ENCODE measurements at places on chromosomes 12 and 14.

GRCh38 chr12:89825591-89826449 lies 117.2 kb upstream of the ATP2B1 start:
- no peaks in the 10 kb centered on the region for H3K36me3 ChIP-seq
- H3K27ac ChIP-seq, result no peak overlapping the region

DNA sequence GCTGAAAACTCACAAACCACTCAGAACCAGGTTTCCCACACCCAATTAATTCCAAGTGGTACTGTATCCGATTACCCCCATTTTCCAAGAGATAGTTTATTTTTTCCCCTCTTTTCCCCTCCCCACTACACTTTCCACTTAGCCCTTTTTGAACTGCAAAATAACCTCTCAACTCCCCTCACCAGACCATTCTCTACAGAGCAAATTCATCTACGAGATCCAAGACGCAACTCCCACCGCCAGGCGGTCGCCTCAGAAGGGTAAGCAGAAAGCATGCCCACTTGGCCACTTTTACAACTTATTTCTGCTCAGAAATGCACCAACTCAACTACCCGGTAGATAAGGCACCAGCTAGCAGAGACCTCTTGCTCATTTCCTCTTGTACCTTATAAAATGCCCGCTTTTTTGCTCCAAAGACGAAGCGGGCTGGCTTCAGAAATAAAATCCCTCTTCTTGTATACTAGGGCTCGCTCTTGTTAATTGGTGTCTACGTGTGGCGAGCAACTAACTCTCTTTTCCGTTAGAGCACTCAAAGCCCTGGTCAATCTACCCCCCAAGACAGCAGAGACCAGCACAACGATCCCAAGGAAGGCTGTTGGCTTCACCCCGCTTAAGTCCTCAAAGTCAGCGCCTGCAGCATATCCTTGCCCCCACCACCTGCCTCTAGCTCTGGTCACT lies 910 bp upstream of the SRP54 start:
- H3K27me3 ChIP-seq, result no peaks in the 10 kb centered on the region
- peak; percentile 51 for DNase-seq
- H3K27ac ChIP-seq, result peak overlapping the region; percentile 98
- no peaks in the 10 kb centered on the region for H3K36me3 ChIP-seq

GRCh38 chr14:69852531-69853321 lies 26.5 kb upstream of the SMOC1 start:
- no peaks in the 10 kb centered on the region for H3K4me1 ChIP-seq
- DNase-seq, result no peak
- H3K27ac ChIP-seq, result no peak overlapping the region
- H3K36me3 ChIP-seq, result no peaks in the 10 kb centered on the region

DNA sequence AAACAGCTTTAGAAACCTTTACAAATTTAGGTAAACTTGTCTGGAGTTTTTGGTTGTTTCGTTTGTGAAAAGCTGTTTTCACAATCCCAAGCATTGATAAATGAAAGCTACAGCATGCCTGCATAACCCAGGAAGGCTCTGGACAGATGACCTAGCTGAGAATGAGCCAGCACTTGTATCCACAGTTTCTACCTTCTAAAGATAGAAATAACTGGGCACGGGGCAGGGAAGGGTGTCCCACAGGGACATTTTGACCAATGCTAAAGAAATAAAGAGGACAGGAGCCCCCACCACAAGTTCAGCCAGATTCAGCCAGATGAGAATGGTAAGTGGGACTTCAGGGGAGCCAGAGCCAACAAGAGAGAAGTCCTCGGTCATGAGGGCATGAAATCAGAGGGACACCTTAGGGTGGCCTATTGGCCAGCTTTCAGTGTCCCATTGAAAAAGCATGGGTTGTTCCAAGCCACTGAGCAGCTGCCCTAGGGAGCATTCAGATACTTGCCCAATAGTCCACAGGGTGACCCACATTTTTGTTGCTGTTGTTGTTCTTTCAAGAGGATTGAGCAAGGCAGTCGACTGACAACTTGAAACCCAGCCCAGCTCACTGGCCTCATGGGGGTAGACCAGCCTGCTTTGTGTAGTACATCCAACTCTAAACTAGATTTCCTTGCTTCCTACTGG lies 140.3 kb upstream of the NUDT4 start:
- no peaks in the 10 kb centered on the region for H3K27me3 ChIP-seq
- no peak for DNase-seq
- H3K4me3 ChIP-seq, result no peak overlapping the region
- H3K27ac ChIP-seq, result no peak overlapping the region
- no peaks in the 10 kb centered on the region for H3K4me1 ChIP-seq
- no peaks in the 10 kb centered on the region for H3K36me3 ChIP-seq

DNA sequence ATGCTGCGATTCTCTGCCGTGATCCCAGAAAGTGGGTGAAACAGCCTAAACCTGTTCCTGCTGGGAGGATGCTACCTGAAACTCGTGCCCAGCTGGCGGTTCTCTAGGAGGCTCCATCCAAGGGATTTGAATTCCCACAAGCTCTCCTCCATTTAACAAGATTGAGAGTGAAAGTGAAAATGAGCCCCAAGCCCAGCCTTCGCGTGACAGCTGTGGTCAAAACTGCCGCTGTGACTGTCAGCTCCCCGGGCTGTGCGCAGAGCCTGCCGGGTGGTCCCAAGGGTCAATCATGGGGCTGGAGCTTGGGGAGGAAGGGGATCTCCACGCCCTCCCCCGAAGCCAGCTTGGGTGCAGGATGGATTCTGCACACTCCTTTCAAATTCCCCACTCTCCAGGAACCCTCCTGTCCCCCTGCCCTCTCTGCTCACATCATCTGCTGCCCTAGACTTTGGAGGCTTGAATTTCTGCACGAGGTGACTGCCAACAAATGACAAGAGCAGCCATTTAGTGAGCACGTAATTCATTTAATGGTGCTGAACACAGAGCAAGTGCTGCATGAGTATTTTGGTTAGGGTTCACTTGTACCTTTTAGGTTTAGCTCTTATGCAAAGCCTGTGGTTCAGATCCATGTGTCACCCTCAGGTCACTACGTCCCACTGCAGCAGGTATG lies 5.3 kb downstream of the ASB2 start:
- no peak overlapping the region for H3K27ac ChIP-seq
- H3K4me3 ChIP-seq, result peak overlapping the region; percentile 75
- no peak for DNase-seq
- H3K4me1 ChIP-seq, result peaks cover 21% of the 10 kb centered on the region

DNA sequence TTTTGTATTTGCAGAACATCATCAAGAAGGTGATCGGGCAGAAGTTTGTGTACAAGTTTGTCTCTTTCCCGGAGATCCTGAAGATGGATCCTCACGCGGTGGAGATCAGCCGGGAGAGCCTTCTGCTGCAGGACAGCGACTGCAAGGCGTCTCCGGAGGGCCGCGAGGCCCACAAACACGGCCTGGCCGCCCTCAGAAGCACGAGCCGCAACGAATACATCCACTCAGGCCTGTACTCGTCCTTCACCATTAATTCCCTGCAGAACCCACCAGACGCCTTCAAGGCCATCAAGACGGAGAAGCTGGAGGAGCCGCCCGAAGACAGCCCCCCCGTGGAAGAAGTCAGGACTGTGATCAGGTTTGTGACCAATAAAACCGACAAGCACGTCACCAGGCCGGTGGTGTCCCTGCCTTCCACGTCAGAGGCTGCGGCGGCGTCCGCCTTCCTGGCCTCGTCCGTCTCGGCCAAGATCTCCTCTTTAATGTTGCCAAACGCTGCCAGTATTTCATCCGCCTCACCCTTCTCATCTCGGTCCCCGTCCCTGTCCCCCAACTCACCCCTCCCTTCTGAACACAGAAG lies 52.8 kb downstream of the ELK3 start:
- H3K36me3 ChIP-seq, result peaks cover 28% of the 10 kb centered on the region
- no peaks in the 10 kb centered on the region for H3K27me3 ChIP-seq
- H3K27ac ChIP-seq, result no peak overlapping the region
- no peak overlapping the region for H3K4me3 ChIP-seq
- no peak for DNase-seq

DNA sequence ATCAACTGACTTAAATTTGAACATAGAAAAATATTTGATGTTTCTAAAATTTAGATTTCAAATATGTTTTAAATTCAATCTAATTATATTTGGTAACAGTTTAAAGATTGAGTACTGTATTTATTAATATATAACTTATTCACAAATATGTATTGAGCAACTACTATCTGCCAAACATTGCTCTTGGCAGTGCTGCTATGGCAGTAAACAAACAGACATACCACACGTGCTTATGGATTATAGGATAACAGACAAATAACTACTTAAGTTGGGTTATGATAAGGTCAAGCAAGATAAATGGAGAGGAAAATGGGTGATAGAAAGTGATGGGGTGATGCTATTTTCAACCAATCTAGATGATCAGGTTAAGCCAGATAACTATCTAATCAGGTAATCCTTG lies 538.1 kb downstream of the C12orf50 start:
- H3K4me1 ChIP-seq, result no peaks in the 10 kb centered on the region
- no peak for DNase-seq
- H3K27ac ChIP-seq, result no peak overlapping the region
- H3K27me3 ChIP-seq, result no peaks in the 10 kb centered on the region

- no peak overlapping the region for H3K4me3 ChIP-seq
- H3K27me3 ChIP-seq, result peaks cover 16% of the 10 kb centered on the region
- no peak for DNase-seq
- no peak overlapping the region for H3K27ac ChIP-seq
- H3K36me3 ChIP-seq, result no peaks in the 10 kb centered on the region
Observed at GRCh38 chr14:73248108-73248868, 11.0 kb downstream of the PAPLN start.

GRCh38 chr12:39329018-39329417 lies 113.9 kb downstream of the KIF21A start:
- H3K36me3 ChIP-seq, result no peaks in the 10 kb centered on the region
- H3K4me1 ChIP-seq, result peaks cover 16% of the 10 kb centered on the region
- no peak overlapping the region for H3K4me3 ChIP-seq
- no peak overlapping the region for H3K27ac ChIP-seq
- H3K27me3 ChIP-seq, result no peaks in the 10 kb centered on the region

- no peak overlapping the region for H3K4me3 ChIP-seq
- H3K4me1 ChIP-seq, result no peaks in the 10 kb centered on the region
- H3K27me3 ChIP-seq, result no peaks in the 10 kb centered on the region
Observed at GRCh38 chr14:76261371-76261811, 109.7 kb downstream of the GPATCH2L start.

DNA sequence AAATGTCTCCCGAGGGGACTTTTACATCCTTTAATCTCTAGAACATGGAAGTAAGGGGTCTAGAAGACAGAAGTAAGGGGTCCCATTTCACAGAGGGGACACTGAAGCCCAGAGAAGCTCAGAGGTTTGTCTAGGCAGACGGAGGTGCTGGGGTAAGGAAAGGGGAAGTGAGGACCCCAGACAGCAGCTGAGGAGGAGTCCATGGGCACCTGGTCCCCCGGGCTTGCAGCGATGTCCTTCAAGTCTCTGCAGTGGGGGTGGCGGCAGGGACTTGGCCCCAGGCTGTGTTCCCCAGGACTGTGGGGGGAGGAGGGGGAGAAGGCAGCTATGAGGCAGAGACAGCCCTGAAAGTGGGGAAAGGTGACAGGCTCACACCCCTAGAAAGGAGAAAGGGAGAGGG lies 30.7 kb downstream of the DTX1 start:
- H3K36me3 ChIP-seq, result no peaks in the 10 kb centered on the region
- no peaks in the 10 kb centered on the region for H3K27me3 ChIP-seq
- DNase-seq, result no peak
- peaks cover 82% of the 10 kb centered on the region for H3K4me1 ChIP-seq

- H3K27me3 ChIP-seq, result no peaks in the 10 kb centered on the region
- DNase-seq, result no peak
- no peak overlapping the region for H3K27ac ChIP-seq
Observed at GRCh38 chr12:46406352-46407027, 33.9 kb upstream of the SLC38A2 start.

- no peaks in the 10 kb centered on the region for H3K4me1 ChIP-seq
- no peak overlapping the region for H3K27ac ChIP-seq
- no peaks in the 10 kb centered on the region for H3K27me3 ChIP-seq
- no peak for DNase-seq
- H3K4me3 ChIP-seq, result no peak overlapping the region
Observed at GRCh38 chr14:37253905-37254304, 56.2 kb downstream of the MIPOL1 start.

DNA sequence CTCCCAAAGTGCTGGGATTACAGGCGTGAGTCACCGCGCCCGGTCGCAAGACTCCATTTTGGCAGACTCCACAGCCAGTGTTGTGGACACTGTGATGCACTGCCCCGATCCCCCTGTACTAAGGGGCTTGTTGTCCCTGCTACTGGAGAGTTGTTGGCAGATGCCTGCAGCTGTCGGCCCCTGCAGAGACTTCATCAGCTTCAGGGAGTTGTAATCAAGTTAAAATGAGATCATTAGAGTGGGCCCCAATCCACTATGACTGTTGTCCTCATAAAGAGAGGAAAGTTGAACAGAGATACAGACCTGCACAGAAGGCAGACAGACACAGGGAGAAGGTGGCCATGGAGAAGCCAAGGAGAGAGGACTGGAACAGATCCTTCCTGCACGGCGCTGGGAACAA lies 23.7 kb upstream of the TUBA1A start:
- no peak for DNase-seq
- H3K27ac ChIP-seq, result no peak overlapping the region
- no peaks in the 10 kb centered on the region for H3K4me1 ChIP-seq
- H3K27me3 ChIP-seq, result no peaks in the 10 kb centered on the region

GRCh38 chr14:58677996-58678395 lies 40.2 kb downstream of the DACT1 start:
- no peaks in the 10 kb centered on the region for H3K27me3 ChIP-seq
- H3K27ac ChIP-seq, result no peak overlapping the region
- no peaks in the 10 kb centered on the region for H3K36me3 ChIP-seq

GRCh38 chr12:122882908-122883558 lies 12.9 kb downstream of the VPS37B start:
- DNase-seq, result no peak
- H3K27me3 ChIP-seq, result no peaks in the 10 kb centered on the region
- H3K4me1 ChIP-seq, result peaks cover 62% of the 10 kb centered on the region

- H3K27me3 ChIP-seq, result no peaks in the 10 kb centered on the region
- no peak for DNase-seq
- no peaks in the 10 kb centered on the region for H3K36me3 ChIP-seq
Observed at GRCh38 chr12:116739381-116739887, 1.3 kb downstream of the RNFT2 start.

DNA sequence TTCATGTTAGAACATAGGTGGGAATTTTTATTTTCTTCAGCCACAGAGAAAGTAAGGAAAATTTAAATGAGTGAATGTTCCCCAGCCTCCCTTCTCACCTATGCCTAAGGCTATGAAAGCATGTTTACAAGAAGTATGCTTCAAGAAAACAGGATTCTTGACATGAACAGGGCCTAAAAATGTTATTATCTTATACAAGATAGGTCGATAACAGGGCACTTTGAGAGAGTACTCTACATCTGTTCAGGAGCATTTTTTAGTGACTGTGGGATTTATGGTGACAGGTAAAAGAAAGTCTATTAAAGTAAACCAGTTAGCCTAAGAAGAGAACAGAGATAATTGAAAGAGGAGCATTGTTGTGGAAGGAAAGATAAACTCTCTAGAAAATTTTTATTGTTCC lies 222.9 kb upstream of the DAAM1 start:
- H3K36me3 ChIP-seq, result no peaks in the 10 kb centered on the region
- no peak overlapping the region for H3K4me3 ChIP-seq
- no peak for DNase-seq
- H3K27ac ChIP-seq, result no peak overlapping the region
- no peaks in the 10 kb centered on the region for H3K27me3 ChIP-seq
- H3K4me1 ChIP-seq, result no peaks in the 10 kb centered on the region
